NCI-H187 (cell line): ENCODE measurements at places on chromosomes 4 and X.
A peak's percentile ranks its signal among the peaks of the same experiment; 100 is the strongest.

GRCh38 chr4:148171596-148171995 lies 270.6 kb downstream of the NR3C2 start:
- DNase-seq: no peak

- peak; percentile 12 for DNase-seq
These were observed 96.8 kb downstream of the TET2 start for GRCh38 chr4:105243446-105243845.

GRCh38 chr4:1720163-1720983 lies 750 bp downstream of the TMEM129 start:
- DNase-seq: no peak

DNA sequence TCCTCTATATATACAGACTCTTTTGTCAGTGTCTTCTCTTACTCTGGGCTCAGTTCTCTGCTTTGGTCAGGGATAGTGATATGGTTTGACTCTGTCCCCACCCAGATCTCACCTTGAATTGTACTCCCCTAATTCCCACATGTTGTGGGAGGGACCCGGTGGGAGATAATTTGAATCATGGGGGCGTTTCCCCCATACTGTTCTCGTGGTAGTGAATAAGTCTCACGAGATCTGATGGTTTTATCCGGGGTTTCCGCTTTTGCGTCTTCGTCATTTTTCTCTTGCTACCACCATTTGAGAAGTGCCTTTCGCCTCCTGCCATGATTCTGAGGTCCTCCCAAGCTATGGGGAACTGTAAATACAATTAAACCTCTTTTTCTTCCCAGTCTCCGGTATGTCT lies 144.4 kb downstream of the GLUD2 start:
- DNase-seq: no peak

- DNase-seq: no peak
These were observed 93.9 kb upstream of the C1QTNF7 start for GRCh38 chr4:15333692-15334633.

- no peak for DNase-seq
These were observed 139.9 kb upstream of the ZIC3 start for GRCh38 chrX:137425986-137426385.

GRCh38 chr4:14958436-14958835 lies 43.8 kb upstream of the CPEB2 start:
- no peak for DNase-seq

GRCh38 chr4:123110685-123111084 lies 188.3 kb upstream of the NUDT6 start:
- DNase-seq: no peak

DNA sequence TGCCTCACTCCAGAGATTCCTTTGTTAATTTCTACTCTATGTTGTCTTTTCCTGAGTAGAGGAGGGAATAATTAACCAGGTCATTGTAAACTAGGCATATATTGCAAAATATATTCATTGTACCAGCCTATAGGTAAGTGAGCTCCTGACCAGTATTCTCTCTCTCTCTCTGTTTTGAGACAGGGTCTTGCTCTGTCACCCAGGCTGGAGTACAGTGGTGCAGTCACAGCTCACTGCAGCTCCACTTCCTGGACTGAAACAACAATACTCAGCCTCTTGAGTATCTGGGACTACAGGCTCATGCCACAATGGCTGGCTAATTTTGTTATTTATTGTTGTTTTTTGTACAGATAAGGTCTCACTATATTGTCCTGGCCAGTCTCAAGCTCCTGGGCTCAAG lies 198.3 kb downstream of the ARAP2 start:
- no peak for DNase-seq

GRCh38 chr4:169909897-169910296 lies 116.3 kb downstream of the MFAP3L start:
- no peak for DNase-seq

- DNase-seq: no peak
These were observed 1492.5 kb upstream of the PABPC4L start for GRCh38 chr4:135694066-135694465.

DNA sequence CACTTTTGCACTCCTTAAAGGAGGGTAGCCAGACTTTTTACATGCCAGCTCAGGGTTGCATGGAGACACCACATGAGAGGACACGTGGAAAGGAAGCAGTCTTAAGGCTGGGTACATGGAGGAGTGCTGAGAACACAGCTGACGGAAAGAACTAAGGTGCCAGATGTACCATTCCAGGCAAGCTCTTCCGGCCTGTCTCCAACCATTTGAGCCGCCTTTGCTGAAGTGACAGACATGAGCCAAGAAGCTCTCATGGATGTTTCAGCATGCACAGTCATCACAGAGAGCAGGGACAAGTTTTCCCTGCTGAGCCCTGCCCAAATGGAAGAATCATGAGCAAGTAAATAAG lies 83.4 kb upstream of the BMP2K start:
- no peak for DNase-seq

GRCh38 chr4:77226939-77227705 lies 70.1 kb downstream of the CCNG2 start:
- no peak for DNase-seq

DNA sequence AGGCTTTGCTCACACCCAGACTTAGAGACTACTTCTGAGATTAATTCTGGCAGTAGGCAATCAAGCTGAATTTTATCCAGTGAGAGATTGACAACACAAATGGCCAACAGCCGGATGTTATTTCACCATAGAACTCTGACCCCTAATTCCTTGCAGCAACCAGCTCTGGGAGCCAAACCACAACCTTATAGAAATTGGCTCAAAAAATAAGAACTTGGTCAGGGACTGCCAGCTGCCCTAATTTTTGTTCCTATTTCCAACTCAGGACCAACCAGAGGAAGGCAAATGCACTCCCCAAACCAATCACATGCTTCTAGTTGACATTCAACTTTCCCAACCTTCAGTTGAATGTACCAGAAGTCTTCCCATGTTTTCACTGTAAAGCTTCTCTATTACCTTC lies 269.7 kb downstream of the HS3ST1 start:
- no peak for DNase-seq

GRCh38 chr4:47752214-47752613 lies 85.7 kb downstream of the CORIN start:
- DNase-seq: no peak

GRCh38 chrX:150967786-150968185 lies 15.3 kb upstream of the HMGB3 start:
- DNase-seq: no peak

GRCh38 chr4:175873707-175874106 lies 61.6 kb upstream of the GPM6A start:
- no peak for DNase-seq

GRCh38 chrX:31384471-31384870 lies 312.6 kb upstream of the FTHL17 start:
- no peak for DNase-seq

DNA sequence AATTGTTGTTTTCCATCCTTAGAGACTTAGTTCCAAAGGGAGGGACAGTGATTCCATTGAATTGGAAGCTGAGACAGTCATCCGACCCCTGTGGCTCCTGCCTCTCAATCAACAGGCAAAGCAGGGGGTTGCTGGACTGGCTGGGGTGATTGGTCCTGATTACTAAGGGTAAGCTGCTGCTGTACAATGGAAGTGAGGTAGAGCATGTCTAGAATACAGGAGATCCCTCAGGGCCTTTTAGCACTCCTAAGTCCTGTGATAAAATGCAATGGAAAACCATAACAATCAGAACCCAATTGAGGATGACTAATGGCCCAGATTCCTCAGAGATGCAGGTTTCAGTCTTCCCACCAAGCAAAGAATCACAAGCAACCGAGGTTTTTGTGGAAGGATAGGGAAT lies 127.6 kb downstream of the AASDH start:
- no peak for DNase-seq

DNA sequence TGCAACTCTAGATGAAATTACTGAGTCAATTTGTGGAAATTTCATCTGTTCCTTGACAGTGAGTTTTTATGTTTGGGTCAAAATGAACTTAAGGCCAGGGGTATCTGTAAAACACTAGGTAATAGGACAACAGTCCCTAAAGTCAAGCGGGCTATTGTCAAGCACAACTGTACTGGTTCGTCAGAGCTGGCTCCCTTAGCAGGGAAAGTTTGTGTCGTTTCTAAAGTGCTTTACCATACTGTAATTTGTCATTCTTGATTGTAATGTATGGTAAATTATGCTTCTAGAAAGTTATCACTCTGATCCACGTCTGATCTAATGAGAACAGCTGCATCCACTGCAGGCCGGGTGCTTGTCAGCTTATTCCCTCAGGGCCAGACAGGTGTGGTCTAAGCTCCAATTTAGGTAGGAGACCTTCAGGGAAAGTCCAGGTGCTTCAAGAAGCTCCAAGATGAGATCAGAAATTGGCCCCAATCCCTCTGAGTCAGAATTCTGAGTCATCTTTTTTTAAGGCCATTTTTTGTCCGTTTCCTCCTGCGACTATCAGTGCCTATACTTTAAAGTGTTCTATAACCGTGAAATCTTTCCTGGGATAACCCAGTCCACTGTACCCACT lies 92.2 kb downstream of the PALLD start:
- no peak for DNase-seq

- DNase-seq: no peak
These were observed 101.9 kb upstream of the BCOR start for GRCh38 chrX:40199704-40200103.

DNA sequence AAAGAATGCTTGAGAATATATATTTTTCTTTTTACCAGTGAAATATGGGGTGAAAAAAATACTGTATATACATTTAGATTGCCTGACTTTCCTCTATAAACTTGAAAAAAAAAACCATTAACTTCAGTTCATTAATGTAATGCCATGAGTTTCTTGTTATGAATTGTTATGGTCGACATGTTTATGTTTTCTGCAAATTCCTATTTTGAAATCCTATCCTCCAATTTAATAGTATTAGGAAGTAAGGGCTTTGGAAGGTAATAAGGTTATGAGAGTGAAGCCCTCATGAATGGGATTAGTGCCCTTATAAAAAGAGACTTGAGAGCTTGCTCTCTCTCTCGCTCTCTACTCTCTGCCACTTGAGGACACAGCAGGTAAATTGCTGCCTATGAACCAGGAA lies 211.4 kb downstream of the LDB2 start:
- DNase-seq: no peak

DNA sequence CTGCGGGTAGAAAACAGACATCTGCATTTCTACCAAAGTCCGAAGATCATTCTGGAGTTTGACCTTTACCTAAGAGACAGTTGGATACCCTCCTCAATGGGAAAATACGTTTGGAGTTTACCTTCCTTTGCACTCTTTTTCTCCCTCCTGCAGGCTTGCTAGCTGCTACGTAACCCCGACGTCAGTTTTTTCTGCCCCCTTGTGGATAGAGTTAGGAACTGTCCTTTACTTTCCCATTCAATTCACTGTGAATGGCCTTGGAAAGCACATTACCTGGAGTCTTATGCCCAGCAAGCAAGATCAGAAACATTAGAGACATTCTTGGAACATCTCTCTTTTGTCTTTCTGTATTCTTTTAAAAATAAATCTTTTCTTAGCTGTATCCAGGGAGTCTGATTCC lies 250.7 kb downstream of the NAP1L3 start:
- DNase-seq: no peak
